ENCODE measurements at places on chromosomes 12 and 14.

DNA sequence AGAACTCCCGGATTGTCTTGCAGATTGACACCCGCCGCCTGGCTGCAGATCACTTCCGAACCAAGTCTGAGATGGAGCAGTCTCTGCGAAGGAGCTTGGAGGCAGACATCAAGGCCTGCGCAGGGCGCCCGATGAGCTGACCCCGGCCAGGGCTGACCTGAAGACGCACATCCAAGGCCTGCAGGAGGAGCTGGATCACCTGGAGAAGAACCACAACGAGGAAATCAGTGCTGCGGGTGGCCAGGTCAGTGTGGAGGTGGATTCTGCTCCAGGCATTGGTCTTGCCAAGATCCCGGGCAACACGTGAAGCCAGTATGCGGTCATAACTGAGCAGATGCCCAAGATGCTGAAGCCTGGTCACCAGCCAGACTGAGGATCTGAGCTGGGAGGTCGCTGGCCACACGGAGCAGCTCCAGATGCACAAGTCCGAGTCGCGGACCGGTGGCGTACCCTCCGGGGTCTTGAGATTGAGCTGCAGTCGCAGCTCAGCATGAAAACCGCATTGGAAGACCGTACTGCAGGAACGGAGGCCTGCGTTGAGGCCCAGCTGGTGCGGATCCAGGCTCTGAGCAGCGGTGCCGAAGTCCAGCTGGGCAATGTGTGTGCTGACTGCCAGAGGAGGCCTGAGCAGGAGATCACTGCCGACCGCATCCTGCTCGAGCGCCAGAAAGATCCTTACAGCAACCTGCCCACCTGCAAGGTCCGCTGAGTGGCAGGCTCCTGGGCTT is 12.4 kb upstream of the A2M start:
- no peak for DNase-seq

DNA sequence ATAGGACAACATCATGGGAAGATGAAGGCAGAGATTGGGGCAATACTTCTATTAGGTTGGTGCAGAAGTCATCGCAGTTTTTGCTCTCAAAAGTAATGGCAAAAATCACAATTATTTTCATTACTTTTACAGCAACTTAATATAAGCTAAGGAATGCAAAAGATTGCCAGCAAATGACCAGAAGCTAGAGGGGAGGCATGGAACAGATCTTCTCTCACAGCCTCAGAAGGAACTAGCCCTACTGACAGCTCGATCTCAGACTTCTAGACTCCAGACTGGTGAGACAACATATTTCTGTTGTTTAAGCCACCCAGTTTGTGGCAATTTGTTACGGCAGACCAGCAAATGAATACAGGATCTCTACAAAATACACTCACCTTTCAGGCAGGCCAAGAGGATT is 348.5 kb upstream of the TBX3 start:
- DNase-seq, result no peak

DNA sequence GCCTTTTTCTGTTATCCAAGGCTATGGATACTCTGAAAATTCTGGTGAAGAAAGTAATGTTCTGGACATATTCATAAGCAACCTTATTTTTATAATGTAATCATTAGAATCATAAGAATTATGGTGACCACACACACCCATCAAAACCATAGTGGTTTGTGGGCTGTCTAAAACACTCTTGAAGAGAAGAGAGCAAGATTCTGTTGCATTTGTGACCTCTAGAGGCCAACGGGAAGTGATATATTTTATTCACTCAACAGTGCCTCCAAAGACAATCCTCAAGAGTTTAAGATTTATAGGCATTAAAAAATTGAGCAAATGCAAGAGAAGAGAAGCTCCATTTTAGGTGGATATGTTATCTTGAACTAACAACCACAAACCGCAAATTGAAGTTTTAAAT is 68.5 kb upstream of the LGR5 start:
- no peak for DNase-seq

- DNase-seq, result peak; percentile 41
These were observed 440 bp upstream of the ISM2 start for GRCh38 chr14:77498984-77499527.

DNA sequence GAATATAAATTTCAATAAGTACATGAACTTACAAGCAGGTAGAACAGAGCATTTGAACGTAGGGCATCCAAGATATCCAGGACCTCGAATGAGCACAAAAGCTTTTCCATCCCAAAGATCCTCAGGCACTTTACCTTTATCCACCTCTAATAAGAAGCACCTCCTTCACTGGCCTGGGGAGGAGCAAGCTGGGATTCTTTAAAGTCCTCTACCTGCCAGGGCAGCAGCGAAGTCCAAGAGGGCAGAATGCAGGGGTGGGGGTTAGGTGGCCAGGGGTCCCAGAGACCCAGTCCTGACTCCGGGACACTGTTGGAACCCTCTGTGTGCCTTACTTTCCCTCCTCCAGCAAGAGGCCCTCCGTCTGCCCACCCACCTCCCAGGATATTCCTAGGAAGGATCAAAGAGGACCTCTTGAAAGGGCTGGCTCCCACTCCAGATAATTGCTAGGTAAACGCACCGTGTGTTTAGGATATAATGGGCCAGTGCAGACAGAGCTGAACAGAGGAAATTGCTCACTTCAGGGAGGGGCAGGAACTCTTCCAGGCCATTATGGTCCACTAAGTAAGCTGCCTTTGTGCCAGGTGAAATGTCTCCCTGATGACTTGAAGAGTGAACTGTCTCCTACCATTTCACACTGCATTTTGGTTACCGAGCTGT is 68.1 kb downstream of the TTC9 start:
- DNase-seq, result no peak

GRCh38 chr12:7142056-7142644 is 12.0 kb downstream of the CLSTN3 start:
- DNase-seq, result no peak

GRCh38 chr12:75592086-75592485 is 80.7 kb upstream of the KRR1 start:
- no peak for DNase-seq

GRCh38 chr12:79012636-79013035 is 148.1 kb downstream of the SYT1 start:
- no peak for DNase-seq

GRCh38 chr14:22974530-22975313 is 7.6 kb downstream of the AJUBA start:
- no peak for DNase-seq

DNA sequence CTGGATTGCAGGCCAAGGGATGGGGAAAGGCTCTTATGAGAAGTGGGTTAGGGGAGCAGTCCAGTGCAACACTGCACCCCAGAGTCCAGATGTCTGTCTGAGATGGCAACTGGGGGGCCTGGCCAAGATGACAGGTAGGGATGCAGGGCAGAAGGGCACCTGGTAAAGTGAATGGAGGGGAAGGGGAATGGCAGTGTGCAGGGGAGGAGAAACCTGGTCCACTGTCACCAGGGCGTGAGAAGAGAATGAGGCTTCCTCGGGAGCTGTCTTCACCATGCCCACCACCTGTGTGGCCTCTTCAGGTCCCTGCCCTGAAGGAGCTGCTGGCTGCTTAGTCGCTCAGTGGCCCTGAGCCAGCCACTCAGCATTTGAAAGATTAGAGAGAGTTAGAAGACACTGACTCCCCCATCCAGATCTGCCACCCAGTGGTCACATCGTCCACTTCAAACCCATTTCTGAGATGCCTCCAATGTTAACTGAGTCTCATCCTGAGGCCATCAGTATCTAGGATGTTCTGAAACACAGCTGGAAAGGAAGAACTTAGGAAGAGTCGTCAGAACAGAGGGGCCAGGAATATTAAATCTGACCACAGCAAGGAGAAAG is 57.3 kb downstream of the PLEKHG3 start:
- no peak for DNase-seq

GRCh38 chr14:49766839-49767238 is 1.1 kb upstream of the KLHDC2 start:
- DNase-seq, result no peak

GRCh38 chr14:84028080-84028604 is 1501.8 kb upstream of the FLRT2 start:
- DNase-seq, result no peak

DNA sequence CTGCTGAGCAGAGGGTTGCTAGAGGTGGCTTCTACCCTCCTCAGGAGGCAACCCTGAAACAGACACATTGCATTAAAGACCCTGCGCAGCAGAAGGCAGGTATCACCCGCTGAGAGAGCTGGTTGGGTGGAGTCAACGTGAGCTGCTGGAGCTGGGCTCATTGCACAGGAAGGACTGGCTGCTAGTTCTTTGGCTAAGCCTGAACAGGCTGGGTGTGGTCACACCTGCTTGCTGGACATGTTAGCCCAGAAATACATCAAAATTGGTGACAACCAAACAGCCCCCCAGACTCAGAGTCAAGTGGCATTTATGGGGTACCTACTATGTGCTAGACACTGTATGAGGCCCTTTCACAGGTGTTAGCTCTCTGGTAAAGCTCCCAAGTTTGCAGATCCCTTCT is 33.8 kb upstream of the IRF2BPL start:
- DNase-seq, result no peak

DNA sequence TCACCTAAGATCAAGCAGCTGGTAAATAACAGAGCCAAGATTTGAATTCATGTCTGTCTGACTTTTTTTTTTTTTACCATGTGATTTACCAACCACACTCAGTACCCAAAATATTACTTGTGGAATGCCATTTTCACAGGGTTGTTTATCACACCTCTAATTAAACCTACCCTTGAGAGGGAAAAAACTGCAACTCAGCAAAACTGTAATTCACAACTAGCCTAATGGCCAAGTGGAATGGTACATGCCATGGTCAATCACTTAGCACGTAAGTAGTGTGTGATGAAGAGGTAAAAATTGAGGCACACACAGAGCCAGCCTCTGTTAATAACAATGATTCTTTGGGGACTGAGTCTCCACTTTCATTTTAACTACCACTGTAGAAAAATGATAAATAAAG is 412.9 kb upstream of the GARIN6 start:
- no peak for DNase-seq

DNA sequence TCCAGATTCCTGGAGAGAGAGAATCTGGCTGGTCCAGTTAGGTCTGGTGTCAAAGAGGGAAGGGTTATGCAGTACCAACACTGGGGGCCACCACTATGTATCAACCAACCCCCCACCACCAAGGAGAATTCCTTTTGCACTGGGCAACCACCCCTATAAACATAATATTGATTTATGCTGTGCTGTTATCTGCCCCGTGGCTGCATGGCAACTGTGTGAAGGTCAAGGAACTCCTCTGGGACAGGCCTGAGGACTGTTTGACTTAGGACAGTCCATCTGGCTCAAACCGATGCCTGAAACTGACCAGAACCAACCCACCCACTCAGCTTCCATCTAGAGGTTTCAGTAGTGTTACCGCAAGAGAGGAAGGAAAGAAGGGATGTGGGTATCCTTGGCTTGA is 20.5 kb downstream of the PLEKHH1 start:
- DNase-seq, result no peak

DNA sequence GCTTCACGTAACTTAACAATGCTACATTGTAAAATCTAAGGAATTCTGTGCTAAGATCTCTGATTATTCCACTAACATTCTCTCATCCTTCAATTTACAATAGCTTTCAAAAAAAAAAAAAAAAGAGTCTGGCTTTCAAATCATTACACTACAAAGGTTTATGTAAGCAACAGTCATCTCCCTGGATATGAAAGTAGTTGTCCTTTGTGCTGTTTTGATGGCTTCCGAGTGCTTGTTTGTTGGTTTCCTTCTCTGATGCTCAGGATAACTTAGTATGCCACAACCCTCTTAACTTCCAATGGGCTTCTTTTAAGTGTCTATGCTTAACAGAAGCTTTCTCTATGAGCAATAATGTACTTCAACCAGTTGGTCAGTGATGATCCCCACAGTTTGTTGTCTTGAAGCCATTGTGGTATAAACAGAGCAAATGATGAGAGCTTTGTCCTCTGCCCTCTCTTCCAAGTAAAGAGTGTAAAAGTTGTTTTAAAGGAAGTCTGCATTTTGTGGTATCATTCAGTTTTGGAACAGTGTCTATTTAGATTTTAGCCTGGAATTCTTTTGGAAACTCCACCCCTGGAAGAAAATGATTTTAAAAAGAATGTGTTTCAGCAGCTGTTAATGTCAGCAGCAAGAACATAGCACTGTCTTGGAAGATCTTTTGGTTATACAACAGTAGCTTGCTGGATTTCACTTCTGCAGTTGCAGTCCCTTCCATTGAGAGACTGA is 396.1 kb upstream of the RGS6 start:
- DNase-seq, result no peak

- DNase-seq, result no peak
These were observed 30.9 kb upstream of the LUM start for GRCh38 chr12:91142221-91142631.

DNA sequence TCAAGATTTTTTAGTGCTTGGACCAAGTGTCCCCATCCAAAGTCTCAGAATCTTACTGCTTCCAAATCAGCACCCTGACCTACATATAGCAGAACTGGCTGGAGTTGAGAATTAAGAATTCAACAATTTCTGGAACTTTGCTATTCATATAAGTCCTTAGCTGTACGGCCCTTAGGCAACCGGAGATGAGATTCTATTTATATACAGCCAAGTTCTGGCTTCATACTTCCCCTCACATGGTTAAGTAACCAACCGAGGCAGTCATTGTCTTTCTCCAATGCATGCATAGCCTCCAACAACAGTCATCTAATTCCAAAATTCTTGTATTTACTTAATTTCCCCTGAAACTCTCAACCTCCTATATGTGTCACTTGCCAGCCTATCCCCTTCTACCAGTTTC is 76.6 kb downstream of the SINHCAF start:
- no peak for DNase-seq

GRCh38 chr14:69281450-69282169 is 21.7 kb downstream of the GALNT16 start:
- no peak for DNase-seq

DNA sequence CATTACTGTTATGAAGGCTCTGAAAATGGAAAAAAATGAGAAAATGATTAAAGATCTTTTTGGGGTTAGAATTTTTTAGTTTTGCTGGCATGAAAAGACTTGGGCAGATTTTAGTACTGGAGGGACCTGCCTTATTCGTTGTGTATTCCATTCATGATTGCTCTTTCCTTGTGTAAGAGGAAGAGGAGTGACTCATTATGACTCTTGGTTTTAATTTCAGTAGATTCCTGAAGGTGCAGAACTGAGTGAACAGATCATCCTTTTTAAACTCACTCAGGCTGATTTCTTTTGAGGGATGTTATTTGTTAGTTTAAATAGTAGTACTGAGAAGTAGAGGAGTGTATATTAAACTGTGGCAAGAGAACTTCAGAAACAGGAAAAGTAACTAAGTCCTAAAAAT is 41.6 kb downstream of the AKAP6 start:
- no peak for DNase-seq

DNA sequence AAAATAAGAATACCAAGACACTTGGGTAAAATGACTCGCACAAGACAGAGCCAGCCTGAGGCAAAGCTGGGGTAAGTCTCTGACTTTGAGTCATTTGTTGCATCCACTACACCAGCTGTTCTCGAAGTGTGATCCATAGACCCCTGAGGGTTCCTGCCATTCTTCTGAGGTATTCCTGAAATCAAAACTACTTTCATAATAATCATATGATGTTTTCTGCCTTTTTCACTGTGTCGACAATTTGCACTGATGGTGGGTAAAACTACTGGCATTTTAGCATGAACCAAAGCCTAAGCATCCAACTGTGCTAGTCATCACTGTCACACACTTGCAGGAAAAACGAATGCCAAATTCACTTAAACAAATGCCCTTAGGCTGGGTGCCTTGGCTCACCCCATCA is 135.5 kb upstream of the FUT8 start:
- DNase-seq, result no peak
